ENCODE measurements at places on chromosomes 5 and 9.

- DNase-seq, result no peak
Measured at GRCh38 chr5:30195036-30195435, 998.5 kb upstream of the CDH6 start.

DNA sequence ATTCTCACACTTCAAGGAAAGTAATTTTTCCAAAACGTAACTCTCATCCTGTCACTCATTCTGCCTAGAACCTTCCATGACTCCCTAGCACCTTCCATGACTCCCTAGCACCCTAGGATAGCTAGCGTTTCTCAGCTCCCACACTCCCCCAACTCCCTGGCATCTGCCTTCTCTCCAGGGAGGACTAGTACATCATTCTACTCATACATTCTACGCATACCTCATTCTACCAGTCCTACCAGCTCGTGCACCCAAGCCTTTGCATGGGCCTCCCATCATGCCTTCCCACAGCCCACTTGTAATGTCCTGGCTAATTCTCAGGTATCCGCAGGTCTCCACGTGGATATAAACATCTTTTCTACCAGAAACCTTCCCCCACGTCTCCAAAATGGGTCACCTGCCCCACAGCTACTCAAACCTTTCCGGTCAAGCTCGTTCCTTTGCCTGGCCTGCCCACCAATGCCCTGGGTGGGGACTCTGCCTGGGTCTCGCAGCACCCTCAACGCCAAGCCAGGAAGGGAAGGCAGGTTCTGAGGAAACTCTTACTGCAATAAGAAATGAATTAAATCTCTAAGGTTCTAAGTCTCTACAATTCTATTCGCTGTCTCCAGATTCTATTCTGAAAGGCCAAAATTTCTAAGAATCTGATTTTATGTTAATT is 930 bp downstream of the ANKS6 start:
- no peak for DNase-seq

DNA sequence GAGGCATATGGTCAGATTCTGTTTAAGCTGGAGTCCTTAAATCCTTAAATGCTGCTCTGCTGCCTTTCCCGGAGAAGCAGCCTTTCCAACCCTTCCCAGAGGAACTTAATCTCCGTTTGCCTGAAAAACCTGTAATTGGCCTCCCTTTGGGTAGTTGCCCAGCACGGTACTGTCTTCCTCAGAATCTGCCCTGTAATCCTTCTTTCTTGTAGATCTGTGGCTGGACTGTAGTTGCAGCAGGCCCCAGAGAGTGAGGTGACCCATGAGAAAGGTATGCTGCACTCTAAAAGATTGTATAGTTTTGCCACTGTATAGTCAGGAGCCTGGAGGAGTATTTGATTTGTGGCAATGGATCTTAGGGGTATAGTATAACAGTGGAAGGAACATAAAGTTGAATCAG is 11.7 kb downstream of the SPIN1 start:
- DNase-seq, result no peak

- DNase-seq, result no peak
Measured at GRCh38 chr5:2863675-2864433, 112.4 kb upstream of the IRX2 start.

GRCh38 chr5:173001229-173001841 is 17.8 kb downstream of the ATP6V0E1 start:
- DNase-seq, result no peak

DNA sequence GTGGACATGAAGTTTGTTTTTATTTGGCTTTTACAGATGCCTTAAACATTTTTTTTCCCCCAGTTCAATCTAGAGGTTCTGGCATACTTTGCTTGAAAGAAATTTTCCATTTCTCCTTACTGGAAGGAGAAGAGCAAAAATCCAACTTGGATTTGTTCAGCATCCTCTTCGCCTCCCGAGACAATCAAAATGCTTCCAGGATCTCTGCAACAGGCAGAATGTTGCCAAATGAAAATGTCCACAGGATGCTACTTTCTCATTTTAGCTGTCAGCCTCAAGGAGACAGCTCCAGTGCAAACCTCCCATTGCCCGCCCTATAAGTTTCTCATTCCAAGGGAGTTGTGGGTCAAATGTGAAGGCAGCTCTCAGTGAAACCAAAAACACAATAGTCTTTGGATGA is 1972.1 kb downstream of the MAT2B start:
- no peak for DNase-seq

- DNase-seq, result no peak
Measured at GRCh38 chr5:36536616-36537005, 69.8 kb upstream of the SLC1A3 start.

DNA sequence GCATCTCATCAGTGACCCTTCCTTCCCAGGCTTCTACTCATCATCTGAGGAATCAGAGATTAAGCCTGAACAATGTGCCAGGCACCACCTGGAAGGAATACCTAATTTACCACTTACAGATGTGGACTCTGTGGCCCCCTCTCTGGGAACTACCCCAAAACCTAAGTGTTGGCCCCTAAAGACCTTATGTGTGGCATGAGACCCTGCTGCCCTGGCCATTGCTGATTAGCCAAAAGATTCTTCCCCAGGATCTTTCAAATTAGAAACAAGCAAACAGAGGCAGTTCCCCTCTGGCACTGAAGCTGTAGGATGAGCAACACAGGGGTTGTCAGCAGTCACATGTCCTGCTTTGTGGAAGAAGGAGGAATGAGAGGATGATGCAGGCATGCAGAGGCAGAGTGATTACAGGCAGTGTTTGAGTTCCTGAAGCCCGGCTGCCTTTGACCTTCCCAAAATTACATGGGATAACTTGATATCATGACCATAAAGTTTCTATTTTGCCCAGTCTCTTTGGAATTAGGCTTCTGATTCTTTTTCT is 10.6 kb downstream of the SPINK4 start:
- DNase-seq, result no peak

DNA sequence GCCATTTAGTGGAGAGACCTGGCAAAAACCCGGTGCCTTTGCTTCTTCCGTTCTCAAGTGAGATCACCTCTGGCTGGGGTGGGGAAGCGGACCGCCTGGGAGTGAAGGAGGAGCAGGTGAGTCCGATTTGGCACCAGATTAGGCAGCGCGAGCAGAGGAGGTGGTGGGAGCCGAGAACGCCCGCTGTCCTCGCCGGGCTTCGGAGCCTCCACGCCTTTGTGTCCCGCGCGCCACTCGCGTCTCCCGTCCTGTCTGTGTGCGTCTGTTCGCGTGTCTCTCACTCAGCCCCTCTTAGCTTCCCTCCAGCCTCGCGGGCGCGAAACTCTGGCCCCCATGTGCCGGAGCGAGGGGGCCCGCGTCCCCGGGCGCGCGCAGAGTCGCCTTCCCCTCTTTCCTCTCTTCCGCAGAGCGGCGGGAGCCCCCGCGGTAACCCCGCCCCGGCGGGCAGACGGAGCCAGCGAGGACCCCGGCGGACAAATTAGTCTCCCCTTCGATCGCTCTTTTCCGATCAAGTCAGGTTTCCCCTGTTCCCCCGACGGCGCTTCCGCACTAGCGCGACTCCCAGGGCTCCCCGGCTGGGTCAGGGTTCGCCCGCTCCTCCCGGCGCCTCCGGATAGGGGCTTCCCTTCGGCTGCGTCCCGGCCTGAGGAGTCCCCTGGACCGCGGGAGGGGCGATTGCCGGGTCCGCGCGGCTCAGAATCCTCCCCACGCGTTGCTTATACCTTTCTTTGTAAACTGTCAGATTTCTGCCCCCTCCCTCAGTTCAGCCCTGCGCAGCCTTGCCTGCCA is 7.1 kb downstream of the POU4F3 start:
- no peak for DNase-seq

GRCh38 chr9:113480612-113481011 is 17.1 kb downstream of the RGS3 start:
- DNase-seq, result no peak

- DNase-seq, result no peak
Measured at GRCh38 chr9:97601228-97601898, 31.8 kb downstream of the TSTD2 start.

- no peak for DNase-seq
Measured at GRCh38 chr5:11012295-11012694, 251.3 kb upstream of the DAP start.

GRCh38 chr9:132638240-132638639 is 31.5 kb downstream of the DDX31 start:
- no peak for DNase-seq

DNA sequence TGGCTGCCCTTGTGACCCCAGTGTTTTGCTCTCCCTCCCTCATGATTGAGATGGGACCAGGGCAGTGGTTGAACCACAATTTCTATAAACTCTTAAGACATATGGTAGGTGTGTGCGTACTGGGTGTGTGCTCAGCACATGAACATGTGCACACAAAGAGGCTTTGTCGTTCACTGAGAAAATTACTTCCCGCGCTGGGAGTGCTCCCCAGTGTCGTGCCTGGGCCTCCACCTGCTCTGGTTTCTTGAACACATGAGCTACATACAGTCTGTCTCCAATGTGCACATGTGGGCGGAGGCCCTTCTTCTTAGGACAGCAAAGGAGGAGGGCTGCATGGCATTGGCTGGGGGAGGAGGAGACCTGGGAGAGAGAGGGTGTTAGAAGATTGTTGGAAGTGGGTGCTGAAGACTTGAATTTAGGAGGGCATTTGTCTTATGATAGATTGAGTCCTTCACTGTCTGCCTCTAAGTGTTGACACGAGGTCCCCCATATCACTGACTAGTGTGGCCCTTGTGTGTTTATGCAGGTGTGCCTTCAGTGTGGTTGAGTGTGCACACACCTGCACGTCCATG is 170.0 kb downstream of the CACNA1B start:
- no peak for DNase-seq

GRCh38 chr9:128406848-128407391 is 13.7 kb upstream of the CERCAM start:
- DNase-seq, result no peak

DNA sequence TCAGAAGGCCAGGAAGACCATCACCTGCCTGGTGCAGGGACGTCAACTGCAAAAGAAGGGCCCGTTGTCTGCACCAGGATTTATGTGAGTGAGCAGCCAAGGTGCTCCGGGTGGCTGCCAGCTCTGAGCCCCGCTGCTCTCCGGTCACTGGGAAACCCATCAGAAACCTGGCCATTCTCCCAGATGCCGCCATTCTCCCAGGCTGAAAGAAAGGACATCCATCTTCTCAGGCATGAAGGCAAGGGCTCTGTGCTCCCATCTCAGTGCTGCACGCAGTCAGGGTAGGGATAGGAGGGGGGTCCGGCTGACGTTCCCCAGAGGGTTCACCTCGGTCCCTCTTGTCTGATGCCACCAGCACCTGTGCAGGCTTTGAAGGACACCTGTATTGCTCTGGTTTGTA is 158.4 kb downstream of the ERCC6L2 start:
- no peak for DNase-seq

DNA sequence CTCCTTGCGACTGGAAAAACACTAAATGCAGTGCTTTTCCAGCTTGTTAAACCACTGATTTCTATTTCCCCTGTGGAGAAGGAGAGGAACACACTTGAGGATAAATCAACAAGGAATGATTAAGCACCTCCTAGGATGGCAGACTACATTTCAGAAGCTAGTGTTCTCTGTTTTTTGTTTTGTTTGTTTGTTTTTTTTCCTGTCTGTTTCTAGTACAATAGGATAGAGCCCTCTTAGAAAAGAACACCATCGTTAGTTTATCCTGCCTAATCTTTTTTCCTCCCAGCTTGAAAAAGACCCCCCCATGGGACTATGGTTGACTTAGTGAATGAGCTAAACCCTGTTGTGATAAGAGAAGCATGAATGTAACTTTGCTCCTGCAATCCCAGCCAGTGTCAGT is 3.9 kb upstream of the TAL2 start:
- no peak for DNase-seq

DNA sequence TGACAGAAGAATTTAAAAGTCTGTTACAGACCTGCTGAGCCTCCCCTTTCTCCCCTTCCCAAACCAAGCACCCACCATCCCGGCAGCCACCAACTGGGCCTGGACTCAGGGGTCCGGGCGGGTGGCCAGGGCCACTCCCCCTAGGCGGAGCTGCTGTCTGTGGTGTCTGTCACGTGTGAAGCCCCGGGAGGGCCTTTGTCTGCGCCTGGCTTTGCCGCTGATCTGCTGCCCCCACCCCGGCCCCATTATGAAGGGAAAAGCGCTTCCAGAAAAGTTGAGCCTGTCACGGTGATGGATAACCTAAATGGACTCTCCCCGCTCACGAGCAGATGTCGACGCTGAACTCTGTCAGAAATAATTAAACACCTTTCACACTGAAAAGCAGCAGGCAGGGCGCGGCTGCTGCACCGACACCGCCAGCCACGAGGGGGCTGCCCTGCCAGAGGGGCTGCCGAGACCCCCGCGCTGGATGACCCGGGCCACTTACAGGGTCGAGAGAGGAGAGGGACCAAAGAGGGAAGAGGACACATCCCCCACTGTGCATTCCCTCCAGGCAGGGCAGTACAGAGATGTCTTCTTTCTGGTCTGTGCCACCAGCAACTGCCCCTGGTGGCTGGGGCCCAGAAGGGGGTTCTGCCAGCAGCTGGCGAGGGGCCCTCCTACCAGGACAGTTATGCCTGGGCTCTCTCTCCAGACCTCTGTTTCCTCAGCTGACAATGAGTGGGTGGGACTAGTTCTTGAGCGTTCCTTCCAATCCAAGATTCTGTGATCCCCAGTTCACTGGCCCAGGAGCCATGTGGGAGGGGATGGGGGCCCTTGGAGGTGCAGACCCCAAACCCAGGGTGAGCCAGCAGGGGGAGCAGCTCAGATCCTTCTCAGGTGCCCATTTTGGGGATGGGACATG is 36.0 kb upstream of the BARHL1 start:
- no peak for DNase-seq

DNA sequence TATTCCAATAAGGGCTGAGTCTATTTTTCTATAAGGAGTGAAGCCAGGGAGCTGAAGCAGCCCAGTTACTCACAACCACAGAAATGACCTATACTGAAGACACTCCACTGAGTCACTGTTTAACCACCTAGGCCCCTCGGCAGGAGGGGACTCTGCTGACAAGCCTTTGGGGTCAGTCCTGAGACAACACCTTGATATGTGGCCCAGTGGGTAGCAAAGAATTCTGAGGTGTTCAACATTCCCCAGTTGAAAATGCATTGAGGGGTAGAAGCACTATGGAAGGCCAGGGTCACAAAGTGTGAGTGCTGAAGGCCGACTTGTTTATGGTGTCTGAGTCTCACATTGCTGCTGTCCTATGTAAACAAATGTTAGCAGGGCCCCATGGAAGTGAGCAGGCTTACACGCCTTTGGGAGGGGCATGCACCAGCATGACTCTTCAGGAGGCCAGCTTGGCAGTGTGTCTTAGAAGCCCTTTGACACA is 112.6 kb upstream of the NFIL3 start:
- DNase-seq, result no peak

DNA sequence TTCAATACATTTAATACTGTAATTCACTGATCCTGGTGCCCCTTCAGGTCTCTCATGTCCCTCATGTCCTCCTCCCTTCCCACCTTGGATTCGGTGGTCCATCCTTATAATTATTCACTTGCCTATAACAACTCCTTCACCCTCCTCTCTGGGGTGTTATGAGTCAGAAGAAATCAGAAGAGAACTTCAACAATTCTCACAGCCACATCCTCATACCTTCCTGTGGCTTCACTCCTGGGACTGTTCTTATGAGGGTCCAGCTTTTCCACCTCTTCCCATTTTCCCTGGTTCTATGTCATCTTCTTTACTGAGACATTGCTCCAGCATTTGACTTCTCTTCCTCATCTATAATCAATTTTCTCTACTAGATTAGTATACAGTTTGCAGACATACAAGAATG is 406.1 kb downstream of the NR2F1-AS1 start:
- DNase-seq, result no peak

All from HL-60 (cell line).